Activated CD4-positive, alpha-beta T cell treated with anti-CD3 and anti-CD28 coated beads, Interleukin-10, Interleukin-2, amounts not matched to agents 100 ng/mL and 50 ng/mL, durations not matched to agents 16 hours and 8 hours (primary cell): ENCODE measurements at places on chromosomes 2 and 18.

- DNase-seq, result no peak
Observed at GRCh38 chr2:124607679-124608078, 582.6 kb downstream of the CNTNAP5 start.

DNA sequence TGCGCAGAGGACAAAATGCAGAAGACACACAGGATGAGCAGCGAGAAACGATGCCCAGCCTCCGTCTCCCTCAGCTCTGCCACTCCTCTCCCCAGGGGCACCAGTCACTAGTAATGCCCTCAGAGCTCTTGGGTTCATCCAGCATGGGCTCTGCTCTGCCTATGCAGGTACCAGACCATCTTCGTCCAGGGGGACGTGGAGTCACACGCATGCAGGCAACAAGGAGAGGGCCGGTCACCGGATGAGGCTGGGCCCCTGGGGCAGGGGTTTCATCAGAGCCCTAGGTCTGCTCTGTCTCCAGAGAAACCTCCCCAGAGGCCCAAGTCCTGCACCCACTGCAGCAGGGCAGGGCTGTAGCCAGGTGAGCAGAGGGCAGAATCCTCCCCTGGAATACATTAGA, 23.9 kb downstream of the RAB31 start:
- no peak for DNase-seq

GRCh38 chr2:101509499-101510284, 34.8 kb upstream of the RFX8 start:
- no peak for DNase-seq

- DNase-seq, result no peak
Observed at GRCh38 chr18:46398625-46399024, 258.4 kb downstream of the LOXHD1 start.

DNA sequence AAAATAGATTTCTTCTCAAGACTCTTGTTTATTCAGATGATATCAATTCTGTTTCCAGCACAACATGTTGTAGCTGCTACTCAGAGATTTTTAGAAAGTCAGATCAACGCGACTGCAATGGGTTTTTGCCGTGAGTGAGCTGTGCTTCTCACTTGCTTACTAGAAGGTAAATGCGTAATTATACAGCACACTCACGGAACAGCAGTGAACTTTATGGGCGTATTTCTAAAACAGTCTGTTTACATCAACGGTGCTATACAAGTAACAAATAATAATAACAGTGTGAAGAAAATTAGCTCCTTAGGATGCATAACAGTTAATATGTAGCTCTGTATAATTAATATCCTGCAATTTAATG, 533.6 kb downstream of the RNF144A start:
- no peak for DNase-seq
